ENCODE measurements at places on chromosomes 12 and 14. TPM values are rescaled to one million over a fixed set of nuclear protein-coding genes. Genes with fewer than 3 reads are reported as not detected.

DNA sequence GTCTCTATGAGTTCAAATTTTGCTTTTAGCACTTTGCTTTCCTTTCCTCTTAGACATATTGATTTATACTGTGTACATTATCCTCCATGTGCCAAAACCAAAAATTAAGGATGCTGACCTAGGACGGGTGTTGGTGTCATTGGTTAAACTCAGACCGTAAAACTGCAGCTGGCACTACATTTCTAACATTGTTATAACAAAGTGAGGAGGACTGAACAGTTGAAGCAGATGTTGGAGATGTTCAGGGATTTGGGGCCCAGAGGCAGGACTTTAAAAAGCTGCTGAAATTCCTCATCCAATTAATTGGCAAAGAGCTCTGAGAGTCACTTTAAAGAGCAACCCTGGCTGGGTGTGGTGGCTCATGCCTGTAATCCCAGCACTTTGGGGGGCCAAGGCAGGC is 72.4 kb downstream of the TMTC1 start:
- no peak for DNase-seq

GRCh38 chr12:89568484-89568883 is 42.6 kb upstream of the POC1B start:
- DNase-seq, result no peak

Gene NAB2
- total RNA-seq, result 19.5 TPM

DNA sequence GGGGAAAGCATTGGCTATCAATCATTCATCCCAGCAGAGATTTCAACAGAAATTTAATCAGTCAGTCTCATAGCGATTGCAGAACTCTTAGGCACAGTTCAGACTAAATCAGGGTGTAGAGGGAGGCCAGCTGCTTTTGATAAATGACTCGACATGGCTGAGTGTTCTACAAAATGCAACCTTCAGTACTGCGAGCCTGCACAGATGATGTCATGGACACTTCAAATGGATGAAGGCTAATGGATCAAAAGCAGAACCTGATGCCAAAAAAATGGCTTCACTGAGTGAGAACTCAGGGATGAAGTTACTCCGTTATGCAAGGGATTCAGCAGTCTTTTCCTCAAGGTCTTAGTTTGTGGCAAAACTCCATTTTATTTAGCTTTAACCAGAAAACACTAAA is 167.3 kb downstream of the DACT1 start:
- DNase-seq, result no peak

GRCh38 chr12:60279221-60279620 is 683.4 kb downstream of the SLC16A7 start:
- DNase-seq, result no peak

- DNase-seq, result no peak
These were observed 24.4 kb downstream of the DENND5B start for GRCh38 chr12:31566547-31566946.

- DNase-seq, result no peak
These were observed 414.6 kb upstream of the PDE3A start for GRCh38 chr12:19953734-19954133.

GRCh38 chr12:57219993-57220754 is 3.6 kb downstream of the NXPH4 start:
- no peak for DNase-seq

GRCh38 chr12:90261283-90261682 is 552.6 kb upstream of the ATP2B1 start:
- DNase-seq, result no peak

DNA sequence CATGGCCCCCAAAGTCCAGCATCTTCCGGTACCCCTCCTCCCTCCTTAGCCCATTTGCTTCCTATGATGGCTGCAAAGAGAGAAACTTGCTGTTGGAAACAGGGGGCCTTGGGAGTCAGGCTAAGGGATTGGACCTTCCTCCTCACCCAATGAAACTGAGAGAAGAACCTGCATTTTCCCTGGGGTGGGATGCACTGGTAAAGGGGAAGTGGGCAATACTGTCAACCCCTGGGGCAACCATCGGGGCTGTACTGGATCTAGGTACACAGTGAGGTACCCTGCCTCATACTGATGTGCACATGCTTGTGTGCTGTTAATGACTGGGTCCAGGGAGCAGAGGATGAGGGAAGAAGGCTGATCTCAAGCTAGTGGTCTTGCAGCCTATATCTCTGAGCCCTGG is 11.0 kb upstream of the JPH4 start:
- DNase-seq, result no peak

GRCh38 chr12:123483602-123484248 is 25.8 kb downstream of the SNRNP35 start:
- DNase-seq, result no peak

DNA sequence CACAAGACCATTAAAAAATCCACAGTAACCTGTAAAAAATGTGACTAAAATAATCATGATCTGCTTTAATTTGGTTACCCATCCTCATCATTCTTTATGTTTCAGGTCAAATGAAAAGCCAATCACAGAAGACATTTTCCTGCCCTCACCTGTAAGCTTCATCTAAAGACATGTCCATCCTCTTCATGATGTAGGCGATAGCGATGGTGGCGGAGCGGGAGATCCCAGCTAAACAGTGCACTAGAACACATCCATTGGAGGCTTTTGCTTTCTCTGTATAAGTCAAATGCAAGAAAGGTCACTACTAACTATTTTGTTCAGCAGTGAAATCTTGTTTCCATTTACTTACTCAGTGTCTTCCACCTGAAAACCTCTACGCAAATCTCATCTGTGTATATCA is 82.6 kb downstream of the DUSP16 start:
- DNase-seq, result no peak

Gene SCNN1A
- 0.67 TPM for total RNA-seq

Gene TSPAN11
- not detected for total RNA-seq

Gene LRFN5
- total RNA-seq, result not detected

DNA sequence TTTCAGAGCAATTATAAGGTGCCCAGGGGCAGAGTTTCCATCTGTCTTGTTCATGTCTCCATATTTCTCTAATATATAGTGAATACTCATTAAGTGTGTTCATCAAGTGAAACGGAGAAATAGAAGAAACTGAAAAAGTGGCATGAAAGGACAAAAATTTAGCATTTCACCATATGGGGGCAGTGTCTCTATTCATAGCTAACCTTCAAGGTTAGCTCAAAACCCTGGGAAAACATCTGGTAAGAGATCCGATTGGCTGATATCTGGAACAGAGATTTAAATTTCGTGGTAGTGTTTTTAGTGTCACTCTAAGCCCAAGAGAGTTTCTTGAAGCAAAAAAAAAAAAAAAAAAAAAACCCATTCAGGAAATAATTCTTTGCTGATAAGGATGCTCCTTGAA is 367.5 kb downstream of the DAD1 start:
- DNase-seq, result no peak

Gene CLMN
- total RNA-seq, result 0.70 TPM

Gene TAS2R14
- 2.2 TPM for total RNA-seq

Measured in CD4-positive, alpha-beta memory T cell (primary cell).